ENCODE measurements at places on chromosomes 4 and X. TPM values are rescaled to one million over a fixed set of nuclear protein-coding genes. Genes with fewer than 3 reads are reported as not detected.

The RHOH gene
- 121 TPM for total RNA-seq

The GYPE gene
- total RNA-seq, result 0.77 TPM

The RASGEF1B gene
- total RNA-seq, result 6.1 TPM

The NWD2 gene
- total RNA-seq, result not detected

The CT45A1 gene
- not detected for total RNA-seq

The ZDHHC15 gene
- total RNA-seq, result 0.27 TPM

The FAM184B gene
- total RNA-seq, result not detected

GRCh38 chr4:12409507-12410190 is 981.0 kb upstream of the HS3ST1 start:
- no peaks in the 10 kb centered on the region for H3K27me3 ChIP-seq
- H3K27ac ChIP-seq, result no peak overlapping the region
- no peak overlapping the region for H3K4me3 ChIP-seq
- no peaks in the 10 kb centered on the region for H3K4me1 ChIP-seq

DNA sequence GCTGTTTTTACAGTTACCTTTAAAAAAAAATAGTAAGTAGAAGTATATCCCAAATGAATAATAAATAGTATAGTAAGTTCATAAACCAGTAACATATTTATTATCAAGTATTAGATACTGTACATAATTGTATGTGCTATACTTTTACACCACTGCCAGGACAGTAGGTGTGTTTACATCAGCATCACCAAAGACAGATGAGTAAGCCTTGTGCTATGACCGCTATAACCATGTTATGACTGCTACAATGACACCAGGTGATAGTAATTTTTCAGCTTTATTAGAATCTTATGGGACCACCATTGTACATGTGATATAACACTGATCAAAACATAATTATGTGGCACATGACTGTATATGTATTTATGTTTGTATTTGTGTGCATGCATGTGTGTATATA is 27.3 kb downstream of the PABPC4L start:
- DNase-seq, result no peak
- H3K4me3 ChIP-seq, result no peak overlapping the region
- H3K4me1 ChIP-seq, result no peaks in the 10 kb centered on the region
- no peaks in the 10 kb centered on the region for H3K27me3 ChIP-seq
- H3K36me3 ChIP-seq, result no peaks in the 10 kb centered on the region

DNA sequence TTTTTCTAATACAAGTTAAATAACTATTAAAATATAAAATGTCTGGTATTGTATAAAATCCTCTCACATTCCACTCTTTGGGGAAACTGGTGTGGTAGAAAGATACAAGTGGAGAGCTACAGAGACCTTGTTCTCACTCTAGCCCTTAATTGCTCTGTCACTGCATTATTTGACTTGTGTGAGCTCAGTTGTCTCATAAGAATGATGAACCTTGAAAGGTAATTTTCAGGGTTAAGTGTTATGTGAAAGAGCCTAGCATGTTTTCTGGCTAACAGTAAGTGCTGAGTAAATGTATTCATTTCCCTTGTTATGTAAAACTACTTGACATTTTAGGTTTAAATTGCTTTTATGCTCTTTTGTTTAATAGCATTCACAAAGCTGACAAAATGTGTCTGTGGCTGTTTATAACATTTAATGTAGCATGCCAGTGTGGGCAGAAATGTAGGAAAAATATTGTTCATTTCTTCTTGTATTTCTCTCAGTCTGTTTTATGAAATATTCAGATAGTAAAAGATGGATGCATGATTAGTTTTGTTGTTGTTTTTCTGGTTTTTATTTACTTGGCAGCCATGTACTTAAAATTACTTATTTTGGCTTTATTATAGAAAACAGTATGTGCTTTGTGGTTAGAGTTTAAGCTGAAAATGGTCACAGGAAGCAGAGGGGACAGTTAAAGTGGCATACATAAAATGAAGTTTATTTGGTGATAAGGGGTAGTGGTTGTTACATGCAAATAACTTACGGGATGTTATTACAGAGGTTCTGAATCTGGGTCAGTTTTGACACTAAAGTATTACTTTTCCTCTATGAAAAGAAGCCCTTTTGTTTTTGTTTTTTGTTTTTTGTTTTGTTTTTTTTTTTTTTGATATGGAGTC is 29.2 kb downstream of the SLAIN2 start:
- H3K4me3 ChIP-seq, result no peak overlapping the region
- H3K27ac ChIP-seq, result peak overlapping the region; percentile 50
- H3K27me3 ChIP-seq, result no peaks in the 10 kb centered on the region
- DNase-seq, result no peak
- H3K36me3 ChIP-seq, result peaks cover 3% of the 10 kb centered on the region

- no peaks in the 10 kb centered on the region for H3K27me3 ChIP-seq
- H3K4me1 ChIP-seq, result peaks cover 9% of the 10 kb centered on the region
- DNase-seq, result no peak
- H3K4me3 ChIP-seq, result no peak overlapping the region
- no peak overlapping the region for H3K27ac ChIP-seq
Measured at GRCh38 chr4:87192145-87192919, 28.1 kb downstream of the KLHL8 start.

DNA sequence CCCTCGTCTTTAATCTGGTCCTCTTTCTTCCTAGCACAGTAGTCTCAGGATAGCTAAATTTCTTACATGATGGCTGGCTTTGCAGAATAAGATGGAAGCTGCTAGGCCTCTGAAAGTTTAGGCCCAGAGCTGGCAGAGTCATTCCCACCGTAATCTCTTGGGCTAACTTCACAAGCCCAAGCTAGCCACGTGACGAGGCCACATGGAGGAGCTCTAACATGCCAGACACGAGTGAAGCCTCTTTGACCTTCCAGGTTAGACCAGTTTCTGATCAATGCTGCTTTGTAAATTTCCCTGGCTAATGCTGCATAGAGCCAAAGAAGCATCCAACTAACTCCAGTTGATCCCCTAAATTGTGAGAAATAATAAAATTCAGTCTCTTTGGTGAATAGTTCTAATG is 9.5 kb upstream of the CENPE start:
- H3K27ac ChIP-seq, result no peak overlapping the region
- peaks cover 5% of the 10 kb centered on the region for H3K27me3 ChIP-seq
- no peak for DNase-seq
- H3K4me3 ChIP-seq, result no peak overlapping the region

DNA sequence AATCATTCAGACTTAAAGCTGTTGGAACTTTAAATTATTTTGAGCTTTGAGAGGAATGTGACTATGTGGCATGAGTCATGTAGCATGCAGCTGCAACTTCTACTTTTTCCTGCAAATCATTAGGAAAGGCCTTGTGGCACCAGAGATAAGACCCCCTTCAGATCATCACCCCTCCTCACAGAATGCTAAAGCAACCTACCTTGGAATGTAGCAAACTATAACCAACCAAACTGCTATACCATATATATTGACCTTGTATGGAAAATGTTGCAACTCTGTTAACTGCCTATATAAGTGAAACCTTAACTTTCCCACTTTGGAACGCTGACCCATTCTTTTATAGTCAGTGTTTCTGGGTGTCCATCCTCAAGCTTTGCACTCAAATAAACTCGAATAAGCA is 32.0 kb downstream of the ATXN3L start:
- no peak overlapping the region for H3K4me3 ChIP-seq
- no peak overlapping the region for H3K27ac ChIP-seq
- no peak for DNase-seq

- H3K4me1 ChIP-seq, result no peaks in the 10 kb centered on the region
- H3K36me3 ChIP-seq, result no peaks in the 10 kb centered on the region
- DNase-seq, result no peak
- no peak overlapping the region for H3K4me3 ChIP-seq
Measured at GRCh38 chrX:152878976-152879755, 18.7 kb upstream of the ZNF185 start.

DNA sequence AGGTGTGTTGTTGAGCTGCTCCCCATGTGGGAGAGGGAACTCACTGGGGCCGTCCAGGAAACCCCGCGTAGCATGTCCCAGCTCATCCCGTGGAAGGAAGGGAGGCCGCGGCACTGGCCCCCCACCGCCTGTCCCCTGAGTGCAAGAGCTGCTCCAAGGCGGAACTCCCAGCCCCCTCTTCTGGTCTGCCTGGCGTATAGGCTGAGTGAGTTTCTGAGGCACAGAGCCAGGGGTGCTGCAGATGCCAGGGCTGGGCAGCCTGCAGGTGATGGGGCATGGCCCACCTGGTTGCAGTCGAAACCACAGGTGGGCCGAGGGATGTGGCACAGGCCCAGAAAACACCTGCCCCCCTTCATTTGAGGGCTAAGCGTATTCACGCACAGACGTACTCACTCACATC is 49.6 kb downstream of the ABLIM2 start:
- no peak overlapping the region for H3K4me3 ChIP-seq
- no peaks in the 10 kb centered on the region for H3K27me3 ChIP-seq
- H3K27ac ChIP-seq, result no peak overlapping the region
- DNase-seq, result no peak
- no peaks in the 10 kb centered on the region for H3K36me3 ChIP-seq

DNA sequence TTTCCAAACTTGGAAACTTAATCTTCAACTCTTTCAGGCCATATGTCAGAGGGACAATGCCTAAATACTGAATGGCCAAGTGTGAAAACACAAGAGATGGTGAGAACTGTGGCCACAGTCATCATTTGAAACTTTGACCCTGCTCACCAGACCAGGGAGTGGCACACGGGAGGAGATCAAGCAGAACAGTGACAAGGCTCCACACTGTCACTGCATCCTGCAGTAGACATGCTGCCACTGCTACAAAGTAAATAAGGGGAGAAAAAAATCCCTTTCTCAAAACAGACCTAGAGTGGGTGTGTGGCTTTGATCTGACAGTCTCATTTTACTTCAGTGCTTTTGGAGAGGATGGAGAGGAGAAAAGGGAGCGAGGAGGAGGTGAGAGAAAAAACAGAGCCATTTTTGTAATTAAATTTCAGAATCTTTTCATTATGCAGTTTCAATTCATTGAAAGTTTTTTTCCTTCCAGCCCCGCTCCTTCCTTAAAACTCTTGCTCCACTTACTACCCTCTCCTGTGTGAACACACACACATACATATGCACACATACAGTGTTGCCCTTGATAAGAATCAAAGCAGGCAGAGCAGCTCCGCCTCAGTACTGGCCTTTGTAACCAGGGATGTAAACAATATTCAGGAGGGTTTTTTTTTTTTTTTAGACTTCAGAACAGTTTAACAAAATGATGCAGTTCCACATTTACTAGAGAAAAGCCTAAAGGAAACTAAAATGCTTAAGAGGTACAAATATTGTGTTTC is 34.4 kb downstream of the NEXMIF start:
- H3K36me3 ChIP-seq, result no peaks in the 10 kb centered on the region
- H3K4me1 ChIP-seq, result no peaks in the 10 kb centered on the region
- no peak for DNase-seq
- H3K4me3 ChIP-seq, result no peak overlapping the region
- no peak overlapping the region for H3K27ac ChIP-seq
- H3K27me3 ChIP-seq, result peaks cover 2% of the 10 kb centered on the region

DNA sequence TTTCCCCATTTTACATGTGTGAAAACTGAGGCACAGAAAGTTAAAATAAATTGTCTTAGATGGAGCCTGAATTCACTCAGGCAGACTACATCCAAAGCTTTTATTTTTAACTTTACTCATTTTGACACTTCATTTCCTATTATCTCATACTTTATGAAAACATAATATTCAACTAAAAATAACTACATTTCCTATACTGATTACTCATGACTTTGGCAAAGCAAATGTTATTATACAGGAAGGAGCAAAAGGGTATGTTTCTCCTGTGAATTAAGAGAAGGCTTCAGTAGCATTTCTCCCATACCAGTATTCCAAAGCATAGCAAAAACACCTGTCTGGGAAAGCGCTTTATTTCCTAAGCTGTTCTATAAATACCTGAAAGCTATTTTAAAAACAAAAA is 178.6 kb downstream of the ADAMTS3 start:
- H3K27ac ChIP-seq, result no peak overlapping the region
- no peak for DNase-seq
- H3K4me1 ChIP-seq, result no peaks in the 10 kb centered on the region
- no peaks in the 10 kb centered on the region for H3K27me3 ChIP-seq
- H3K4me3 ChIP-seq, result no peak overlapping the region
- H3K36me3 ChIP-seq, result no peaks in the 10 kb centered on the region

- no peak overlapping the region for H3K4me3 ChIP-seq
- no peak for DNase-seq
- no peak overlapping the region for H3K27ac ChIP-seq
- no peaks in the 10 kb centered on the region for H3K36me3 ChIP-seq
- no peaks in the 10 kb centered on the region for H3K4me1 ChIP-seq
- no peaks in the 10 kb centered on the region for H3K27me3 ChIP-seq
Measured at GRCh38 chr4:169215656-169216055, 55.1 kb downstream of the SH3RF1 start.

DNA sequence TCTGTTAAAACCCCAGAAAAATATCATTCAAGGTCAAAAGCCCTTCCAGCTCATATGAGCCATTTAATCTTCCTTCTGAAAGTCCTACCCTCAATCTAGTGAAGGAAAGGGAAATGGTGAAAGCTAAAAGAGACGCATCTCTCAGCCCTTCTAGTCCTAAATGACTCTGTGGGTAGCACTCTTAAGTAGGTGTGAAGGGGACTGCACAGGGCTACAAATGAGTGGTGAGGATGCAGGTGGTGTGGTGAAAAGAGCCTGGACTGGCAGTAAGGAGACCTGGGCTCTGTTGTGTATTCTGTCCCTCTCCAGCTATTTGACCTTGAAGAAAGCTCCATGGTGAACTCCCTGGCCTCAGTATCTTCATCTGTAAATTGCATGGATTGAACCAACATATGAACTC is 671.8 kb upstream of the DIPK2B start:
- peak; percentile 17 for DNase-seq
- H3K27ac ChIP-seq, result no peak overlapping the region
- no peak overlapping the region for H3K4me3 ChIP-seq

- DNase-seq, result no peak
- H3K36me3 ChIP-seq, result no peaks in the 10 kb centered on the region
- peaks cover 10% of the 10 kb centered on the region for H3K4me1 ChIP-seq
- no peak overlapping the region for H3K4me3 ChIP-seq
- H3K27ac ChIP-seq, result no peak overlapping the region
Measured at GRCh38 chr4:48329976-48330375, 11.4 kb upstream of the SLAIN2 start.

DNA sequence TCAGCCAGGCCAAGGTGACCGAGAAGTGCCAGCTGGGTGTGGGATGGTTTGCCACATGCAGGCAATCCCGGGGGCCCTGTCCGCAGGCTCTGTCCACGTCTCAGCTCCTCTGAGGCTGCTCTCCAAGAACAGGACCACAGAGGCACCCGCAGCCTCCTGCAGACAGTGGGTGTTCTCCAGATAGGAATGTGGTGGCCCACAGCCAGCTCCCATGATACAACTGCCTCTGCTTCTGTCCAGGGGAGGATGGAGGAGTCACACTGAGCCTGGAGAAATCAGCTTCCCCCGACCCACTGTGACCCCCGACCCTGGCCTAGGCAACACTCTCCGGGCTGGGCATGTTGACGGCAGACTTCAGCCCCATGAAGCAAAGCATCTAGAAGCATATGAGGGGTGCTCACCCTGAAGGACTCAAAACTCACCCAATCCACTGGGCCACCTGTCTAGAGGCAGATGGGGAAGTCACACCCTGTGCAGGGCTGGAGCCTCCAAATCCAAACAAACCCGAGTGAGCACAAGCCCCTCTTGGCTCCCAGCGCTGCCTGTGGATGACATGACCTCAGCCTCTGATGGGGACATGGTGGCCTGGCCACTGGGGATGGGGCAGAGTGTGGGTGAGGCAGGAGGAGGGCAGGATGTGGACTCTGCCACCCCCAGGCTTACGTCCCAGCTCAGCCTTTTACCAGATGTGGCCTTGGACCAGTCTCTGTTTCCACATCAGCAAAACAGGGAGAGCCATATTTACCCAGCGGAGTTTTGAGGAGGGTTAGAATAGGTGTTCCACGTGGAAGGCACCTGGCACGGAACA is 102.3 kb downstream of the PSAPL1 start:
- no peaks in the 10 kb centered on the region for H3K4me1 ChIP-seq
- no peak overlapping the region for H3K27ac ChIP-seq
- no peak for DNase-seq
- no peak overlapping the region for H3K4me3 ChIP-seq

All from activated CD8-positive, alpha-beta T cell treated with anti-CD3 and anti-CD28 coated beads for 36 hours (primary cell).